ENCODE measurements at places on chromosomes 2 and 18.
A peak's percentile ranks its signal among the peaks of the same experiment; 100 is the strongest.

DNA sequence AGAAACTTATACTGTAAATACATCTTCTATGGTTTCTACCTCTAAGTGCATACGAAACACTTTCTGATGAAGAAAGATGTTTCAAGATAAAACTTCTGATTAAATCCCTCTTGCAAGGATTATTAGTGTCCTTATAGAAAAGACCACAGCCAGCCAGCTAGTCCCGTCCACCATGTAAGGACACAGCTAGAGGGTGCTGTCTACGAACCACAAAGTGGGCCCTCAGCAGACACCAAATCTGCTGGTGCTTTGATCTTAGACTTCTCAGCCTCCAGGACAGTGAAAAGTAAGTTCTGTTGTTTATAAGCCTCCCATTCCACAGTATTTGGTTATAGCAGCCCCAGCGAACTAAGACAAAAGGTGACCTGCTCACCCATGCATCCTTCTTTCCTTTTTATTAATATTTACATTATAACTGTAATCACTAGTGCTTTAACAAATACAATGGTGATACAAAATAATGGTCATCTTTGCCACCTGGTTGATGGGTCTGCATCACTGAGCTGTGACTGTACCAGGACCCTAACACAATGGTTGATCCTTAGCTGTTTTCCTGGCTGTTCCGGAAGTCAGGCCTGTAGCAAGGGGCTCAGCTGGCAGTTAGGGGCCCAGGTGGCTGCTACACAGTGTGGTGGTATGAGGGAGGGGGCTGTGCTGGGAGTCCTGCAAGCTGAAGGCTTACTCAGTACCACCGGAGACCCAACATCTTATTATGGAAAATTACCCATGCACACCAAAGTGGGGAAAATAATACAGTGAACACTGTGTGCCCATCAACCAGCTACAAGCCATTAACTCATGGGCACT is 108.5 kb upstream of the SMAD7 start:
- DNase-seq: no peak

DNA sequence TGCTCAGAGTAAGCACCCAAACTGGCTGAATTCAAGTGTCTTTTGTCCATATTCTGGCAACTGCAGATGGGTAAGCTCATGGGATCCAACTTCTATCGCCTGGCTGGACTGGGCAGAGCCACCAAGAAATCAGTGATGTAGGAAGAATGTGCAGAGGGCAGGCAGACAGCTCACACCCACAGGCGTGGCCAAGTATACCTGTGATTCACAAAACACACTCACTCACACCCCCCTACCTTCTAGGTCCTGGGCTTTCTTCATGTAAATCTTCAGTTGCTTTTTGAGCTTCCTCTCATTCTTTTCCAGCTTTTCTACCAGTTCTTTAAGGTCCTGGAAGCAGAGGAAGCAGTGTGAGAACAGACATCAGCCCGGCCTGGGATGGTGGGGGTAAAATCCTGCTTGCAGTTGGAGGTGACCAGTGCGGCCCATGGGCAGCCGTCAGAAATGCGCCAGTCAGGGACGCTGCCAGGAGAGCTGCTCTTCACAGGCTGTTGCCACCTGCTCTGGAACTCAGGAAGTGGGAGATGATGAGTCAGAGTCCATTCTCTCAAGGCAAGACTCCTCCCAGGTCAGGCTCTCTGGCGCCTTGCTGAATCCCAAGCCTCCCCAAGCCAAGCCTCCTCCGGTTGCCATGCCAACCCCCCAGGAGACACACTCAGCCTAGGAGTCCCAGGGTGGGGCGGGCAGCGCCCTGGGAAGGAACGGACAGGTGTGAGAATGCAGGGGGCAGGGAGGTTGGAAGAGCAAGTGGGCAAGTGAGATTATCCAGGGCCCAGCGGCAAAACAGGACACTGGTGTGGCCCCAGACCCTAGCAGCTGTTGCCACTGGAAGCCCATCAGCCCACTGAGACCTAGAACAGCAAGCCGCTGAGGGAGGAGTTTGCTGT is 36.2 kb upstream of the ACAA2 start:
- peak; percentile 17 for DNase-seq

GRCh38 chr2:15588329-15588919 is 3.2 kb upstream of the DDX1 start:
- peak; percentile 51 for DNase-seq

- peak; percentile 81 for DNase-seq
Observed at GRCh38 chr2:64617631-64618151, 36.0 kb downstream of the SERTAD2 start.

- DNase-seq: peak; percentile 6
Observed at GRCh38 chr18:8912348-8913326, 189.9 kb upstream of the NDUFV2 start.

GRCh38 chr2:172969166-172969565 is 106.5 kb upstream of the MAP3K20 start:
- no peak for DNase-seq

DNA sequence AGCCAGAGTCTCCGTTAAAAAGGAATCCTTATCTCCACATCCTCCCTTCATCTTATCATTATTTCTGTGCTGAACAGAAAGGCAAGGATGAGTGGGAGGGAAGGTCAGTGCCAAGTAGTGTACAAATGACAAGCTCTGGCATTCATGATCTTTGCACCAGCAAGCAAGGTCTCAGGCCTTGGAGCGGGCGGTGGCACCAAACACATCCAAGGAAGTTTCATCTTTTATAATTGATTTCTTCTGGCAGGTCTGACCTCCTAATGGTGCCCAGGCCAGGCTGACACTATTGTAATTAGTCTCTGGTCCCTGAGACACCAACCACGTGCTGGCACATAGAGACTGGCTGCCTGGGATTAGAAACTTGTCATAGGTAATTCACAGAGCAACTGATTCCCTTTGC is 336.6 kb downstream of the EN1 start:
- no peak for DNase-seq

Measured in neuronal stem cell (in vitro differentiated cells).